ENCODE measurements at places on chromosomes 4 and X. TPM values are rescaled to one million over a fixed set of nuclear protein-coding genes. Genes with fewer than 3 reads are reported as not detected.

GRCh38 chr4:7206911-7207567 lies 14.7 kb downstream of the SORCS2 start:
- peak overlapping the region; percentile 35 for H3K27ac ChIP-seq
- peak; percentile 80 for DNase-seq
- peaks cover 25% of the 10 kb centered on the region for H3K4me1 ChIP-seq
- H3K27me3 ChIP-seq = no peaks in the 10 kb centered on the region

- H3K27ac ChIP-seq = no peak overlapping the region
- DNase-seq = peak; percentile 21
- no peaks in the 10 kb centered on the region for H3K27me3 ChIP-seq
- H3K4me1 ChIP-seq = no peaks in the 10 kb centered on the region
These were observed 2.8 kb downstream of the NLRP2B start for GRCh38 chrX:57677132-57677858.

- H3K27ac ChIP-seq = no peak overlapping the region
- H3K27me3 ChIP-seq = no peaks in the 10 kb centered on the region
- peaks cover 11% of the 10 kb centered on the region for H3K4me1 ChIP-seq
- DNase-seq = no peak
- no peak overlapping the region for H3K4me3 ChIP-seq
- H3K36me3 ChIP-seq = peaks cover 3% of the 10 kb centered on the region
These were observed 10.6 kb downstream of the TSPAN6 start for GRCh38 chrX:100625985-100626491.

Gene STOX2
- 5.6 TPM for total RNA-seq

- no peaks in the 10 kb centered on the region for H3K27me3 ChIP-seq
- H3K27ac ChIP-seq = no peak overlapping the region
- H3K36me3 ChIP-seq = peaks cover 10% of the 10 kb centered on the region
- no peak for DNase-seq
These were observed 261.8 kb downstream of the CAMK2D start for GRCh38 chr4:113499696-113500095.

- no peaks in the 10 kb centered on the region for H3K27me3 ChIP-seq
- no peak for DNase-seq
- H3K36me3 ChIP-seq = no peaks in the 10 kb centered on the region
- H3K4me1 ChIP-seq = no peaks in the 10 kb centered on the region
- H3K4me3 ChIP-seq = no peak overlapping the region
- H3K27ac ChIP-seq = no peak overlapping the region
These were observed 82.1 kb downstream of the AREG start for GRCh38 chr4:74527049-74527448.

Gene LRIT3
- total RNA-seq = 0.03 TPM

Gene ZXDA
- 1.3 TPM for total RNA-seq

Gene SRPX
- total RNA-seq = 8.3 TPM

- no peaks in the 10 kb centered on the region for H3K27me3 ChIP-seq
- no peak for DNase-seq
- H3K4me1 ChIP-seq = no peaks in the 10 kb centered on the region
- no peak overlapping the region for H3K27ac ChIP-seq
These were observed 189.8 kb upstream of the PPP1R2C start for GRCh38 chrX:42967681-42968300.

GRCh38 chr4:161554372-161554990 lies 609.3 kb downstream of the FSTL5 start:
- H3K4me1 ChIP-seq = peaks cover 11% of the 10 kb centered on the region
- H3K27me3 ChIP-seq = no peaks in the 10 kb centered on the region
- H3K36me3 ChIP-seq = no peaks in the 10 kb centered on the region
- DNase-seq = peak; percentile 53

GRCh38 chrX:138034136-138034535 lies 468.2 kb downstream of the ZIC3 start:
- H3K27me3 ChIP-seq = no peaks in the 10 kb centered on the region
- H3K4me1 ChIP-seq = no peaks in the 10 kb centered on the region
- H3K36me3 ChIP-seq = no peaks in the 10 kb centered on the region
- no peak overlapping the region for H3K4me3 ChIP-seq
- DNase-seq = no peak

Gene CDX4
- total RNA-seq = not detected

- H3K27me3 ChIP-seq = no peaks in the 10 kb centered on the region
- H3K4me1 ChIP-seq = peaks cover 61% of the 10 kb centered on the region
- no peak overlapping the region for H3K27ac ChIP-seq
These were observed 147.7 kb downstream of the RASL11B start for GRCh38 chr4:53009824-53010223.

Gene FOXR2
- not detected for total RNA-seq

DNA sequence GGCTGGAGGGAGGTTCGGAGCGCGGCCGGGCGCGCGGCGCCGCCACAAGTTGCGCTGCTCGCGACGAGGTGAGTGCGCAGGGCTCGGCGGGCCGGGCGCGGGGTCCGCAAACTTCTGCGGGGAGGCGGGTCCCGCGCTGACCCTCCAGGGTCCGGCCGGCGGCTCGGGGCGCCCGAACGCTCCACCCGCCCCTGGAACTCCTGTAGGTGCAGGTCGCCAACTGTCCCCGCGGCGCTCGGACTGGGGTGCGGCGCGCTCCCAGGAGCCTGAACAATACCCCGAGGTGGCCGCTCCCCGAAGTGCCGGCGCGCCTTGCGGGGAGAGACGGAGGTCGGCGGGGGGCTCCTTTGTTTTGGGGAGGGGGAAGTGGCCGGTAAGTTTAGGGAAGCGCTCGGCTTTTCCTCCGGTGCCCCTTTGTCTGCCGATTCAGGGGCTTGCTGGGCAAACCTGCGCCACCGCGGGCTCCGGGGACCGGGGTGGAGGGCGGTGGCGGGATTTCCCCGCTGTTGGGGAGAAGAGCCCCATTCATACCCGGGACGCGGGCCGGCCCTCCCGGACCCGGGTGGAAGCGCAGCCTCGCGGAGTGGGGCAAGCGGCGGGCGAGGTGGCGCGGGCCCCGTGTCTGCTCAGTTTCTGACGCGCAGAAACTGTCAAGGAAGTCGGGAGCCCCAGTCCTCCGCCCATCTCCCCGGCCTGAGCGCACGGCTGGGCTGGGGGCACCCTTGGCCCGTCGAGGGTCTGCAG lies 694 bp downstream of the TBL1X start:
- peak; percentile 24 for DNase-seq
- H3K4me1 ChIP-seq = peaks cover 17% of the 10 kb centered on the region
- peak overlapping the region; percentile 40 for H3K27ac ChIP-seq
- no peaks in the 10 kb centered on the region for H3K27me3 ChIP-seq

DNA sequence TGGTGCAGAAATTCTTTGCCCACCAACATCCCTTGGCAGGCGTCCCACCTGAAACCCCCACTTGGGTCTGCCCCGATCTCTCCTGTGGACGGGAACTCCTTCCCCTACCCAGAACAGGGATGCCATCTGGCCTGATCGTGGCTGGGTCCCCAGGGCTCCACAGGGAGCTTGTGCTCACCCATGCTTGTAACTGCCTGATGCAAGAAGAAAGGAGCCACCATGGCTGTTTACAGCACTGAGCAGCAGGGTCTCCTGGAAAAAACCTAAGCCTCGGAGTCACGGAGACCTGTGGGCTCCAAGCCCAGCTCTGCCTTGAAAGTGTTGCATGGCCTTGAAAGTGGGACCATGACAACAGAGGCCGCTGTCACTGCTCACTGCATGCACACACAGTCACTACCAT lies 101.5 kb upstream of the AFAP1 start:
- no peak for DNase-seq
- no peaks in the 10 kb centered on the region for H3K36me3 ChIP-seq
- no peak overlapping the region for H3K4me3 ChIP-seq
- H3K27ac ChIP-seq = no peak overlapping the region
- H3K4me1 ChIP-seq = peaks cover 7% of the 10 kb centered on the region
- peaks cover 8% of the 10 kb centered on the region for H3K27me3 ChIP-seq

GRCh38 chr4:114180481-114180880 lies 201.0 kb upstream of the ARSJ start:
- H3K36me3 ChIP-seq = peaks cover 3% of the 10 kb centered on the region
- peak; percentile 77 for DNase-seq
- no peaks in the 10 kb centered on the region for H3K27me3 ChIP-seq
- no peak overlapping the region for H3K27ac ChIP-seq

DNA sequence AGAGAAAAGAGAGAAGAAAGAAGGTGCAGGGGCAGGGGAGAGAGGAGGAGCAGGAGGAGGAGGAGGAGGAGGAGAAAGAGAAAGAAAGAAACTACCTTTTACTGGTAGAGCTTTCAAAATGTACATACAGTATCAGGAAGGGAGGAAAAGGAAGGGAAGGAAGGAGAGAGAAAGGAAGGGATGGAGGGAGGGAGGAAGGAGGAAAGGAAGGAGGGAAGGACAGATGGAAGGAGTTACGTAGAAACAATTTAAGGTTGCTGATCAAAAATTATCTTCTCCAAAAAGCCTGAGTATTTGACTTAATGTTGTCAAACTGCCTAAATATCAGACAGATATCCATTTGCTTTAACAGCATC lies 13.4 kb downstream of the TBC1D9 start:
- peaks cover 41% of the 10 kb centered on the region for H3K4me1 ChIP-seq
- H3K36me3 ChIP-seq = no peaks in the 10 kb centered on the region
- no peaks in the 10 kb centered on the region for H3K27me3 ChIP-seq
- no peak overlapping the region for H3K4me3 ChIP-seq

DNA sequence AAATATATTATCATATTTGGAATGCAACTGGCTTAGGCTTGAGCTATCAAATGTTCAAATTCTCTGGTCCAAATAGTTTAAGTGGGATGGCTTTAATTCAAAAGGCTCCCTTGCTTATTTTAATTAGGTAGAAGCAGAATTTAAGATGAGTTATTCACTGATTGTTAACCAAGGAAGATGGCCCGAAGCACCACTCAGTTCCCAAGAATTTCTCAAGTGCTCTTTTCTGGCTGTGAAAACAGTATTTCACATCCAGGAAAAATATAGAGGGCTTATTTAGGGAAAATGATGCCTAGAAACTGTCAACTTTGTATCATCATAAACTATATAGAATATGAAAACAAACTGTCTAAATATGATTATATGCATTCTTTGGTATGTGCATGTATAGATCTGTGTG lies 246.5 kb upstream of the SFRP2 start:
- H3K27ac ChIP-seq = no peak overlapping the region
- no peaks in the 10 kb centered on the region for H3K36me3 ChIP-seq
- no peaks in the 10 kb centered on the region for H3K4me1 ChIP-seq
- no peak for DNase-seq
